ENCODE measurements at places on chromosomes 4 and X.
A peak's percentile ranks its signal among the peaks of the same experiment; 100 is the strongest.

DNA sequence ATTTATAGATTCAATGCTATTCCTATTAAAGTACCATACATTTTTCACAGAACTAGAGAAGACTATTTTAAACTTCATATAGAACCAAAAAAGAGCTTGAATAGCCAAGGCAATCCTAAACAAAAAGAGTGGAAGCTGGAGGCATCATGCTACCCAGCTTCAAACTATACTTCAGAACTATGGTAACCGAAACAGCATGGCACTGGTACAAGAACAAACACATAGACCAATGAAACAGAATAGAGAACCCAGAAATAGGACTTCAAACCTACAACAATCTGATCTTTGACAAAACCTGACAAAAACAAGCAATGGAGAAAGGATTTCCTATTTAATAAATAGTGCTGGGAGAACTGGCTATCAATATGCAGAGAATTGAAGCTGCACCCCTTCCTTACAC is 134.2 kb upstream of the PAQR3 start:
- no peak for DNase-seq

DNA sequence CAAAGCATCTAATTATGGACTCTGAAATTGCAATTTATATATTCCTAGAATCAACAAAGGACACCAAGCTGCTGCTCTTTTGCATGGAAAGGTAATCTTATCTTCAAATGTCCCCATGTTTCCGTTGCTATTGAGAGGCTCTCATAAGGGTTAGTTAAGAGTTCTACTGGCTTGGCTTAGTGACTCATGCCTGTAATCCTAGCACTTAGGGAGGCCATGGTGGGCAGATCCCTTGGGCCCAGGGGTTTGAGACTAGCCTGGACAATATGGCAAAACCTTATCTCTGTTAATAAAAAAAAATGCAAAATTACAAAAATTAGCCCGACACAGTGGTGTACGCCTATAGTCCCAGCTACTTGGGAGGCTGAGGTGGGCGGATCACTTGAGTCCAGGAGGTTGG is 93.4 kb upstream of the RAPGEF2 start:
- no peak for DNase-seq

GRCh38 chr4:114386637-114387233 is 211.9 kb upstream of the UGT8 start:
- peak; percentile 28 for DNase-seq

- DNase-seq = no peak
Measured at GRCh38 chrX:97995834-97996233, 1112.1 kb downstream of the RPA4 start.

DNA sequence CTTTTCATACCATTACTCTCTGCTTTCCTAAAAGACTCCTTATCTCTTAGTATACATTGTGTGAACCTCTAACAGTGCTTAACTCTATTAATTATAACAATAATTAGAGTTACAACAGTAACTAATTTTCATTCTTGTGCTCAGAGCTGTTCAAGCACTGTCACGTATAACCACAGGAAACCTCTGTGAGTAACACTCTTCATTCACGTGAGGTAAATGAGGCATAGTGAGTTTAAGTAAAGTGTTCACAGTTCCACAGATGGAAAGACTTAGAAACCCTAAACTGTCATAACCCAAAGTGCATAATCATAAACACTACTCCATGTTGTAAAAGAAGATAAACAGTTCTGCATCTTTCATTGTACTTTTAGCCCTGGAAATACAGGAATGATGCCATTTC is 222.4 kb downstream of the CCSER1 start:
- no peak for DNase-seq

DNA sequence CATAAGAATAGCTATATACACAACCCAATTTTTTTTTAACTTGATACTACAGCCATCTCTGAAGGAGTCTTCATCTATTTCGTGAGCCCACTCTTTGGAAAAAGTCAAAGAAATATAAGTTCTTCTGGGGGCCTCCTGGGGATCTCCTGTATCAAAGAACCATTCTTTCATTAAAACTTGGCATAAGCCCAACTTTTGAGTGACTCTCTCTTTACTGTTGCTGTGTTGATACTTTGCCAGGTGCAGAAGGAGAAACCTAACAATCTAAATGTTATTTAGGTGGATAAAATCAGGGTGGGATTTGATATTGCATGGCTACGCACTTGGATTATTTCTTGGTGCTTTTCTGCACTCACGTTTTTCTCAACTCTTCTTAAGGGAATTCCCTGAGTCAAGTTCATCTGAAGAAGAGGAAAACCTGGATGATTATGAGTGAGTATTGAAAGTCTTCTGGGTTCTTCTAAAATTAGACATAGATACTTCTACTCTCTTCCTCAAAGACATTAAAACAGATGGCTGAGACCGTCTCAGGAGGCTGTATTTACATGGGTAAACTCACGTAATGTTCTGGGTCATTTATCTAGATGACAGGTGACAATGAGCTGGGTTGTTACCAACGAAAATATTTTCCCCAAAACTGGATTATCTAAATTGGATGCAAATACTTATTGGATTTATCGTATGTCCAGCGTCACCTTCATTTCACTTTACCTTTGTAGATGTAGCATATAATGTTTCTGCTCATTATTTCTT is 25.2 kb downstream of the BMX start:
- no peak for DNase-seq

- DNase-seq = no peak
Measured at GRCh38 chr4:69818060-69818639, 41.8 kb downstream of the SULT1E1 start.

DNA sequence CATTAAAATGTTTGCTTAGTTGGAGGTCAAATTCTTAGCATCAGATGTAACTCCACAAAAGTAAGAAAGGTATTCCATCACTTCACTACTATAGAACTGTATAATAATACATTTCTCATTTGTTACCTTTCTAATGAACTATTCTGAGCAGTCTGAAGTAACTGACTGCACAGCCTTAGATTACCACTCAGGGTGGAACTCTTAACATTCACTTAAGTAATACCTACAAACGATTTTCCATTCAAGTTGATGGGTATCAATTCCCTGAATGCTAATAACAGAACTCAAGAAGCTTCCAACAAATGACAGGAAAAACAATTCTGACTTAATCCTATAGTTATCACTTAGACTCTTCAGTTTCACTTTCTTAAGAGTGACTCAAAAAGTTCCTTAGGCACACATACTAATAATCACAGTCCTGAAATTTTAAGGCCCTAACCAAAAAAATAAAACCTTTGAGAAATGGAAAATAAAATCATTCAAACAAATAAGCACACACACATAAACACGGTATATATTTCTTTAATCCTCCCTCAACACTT is 20.9 kb downstream of the HNRNPD start:
- DNase-seq = no peak

- no peak for DNase-seq
Measured at GRCh38 chr4:3671571-3672464, 94.4 kb upstream of the ADRA2C start.

GRCh38 chrX:103373581-103373980 is 2.8 kb upstream of the BEX3 start:
- no peak for DNase-seq

- DNase-seq = no peak
Measured at GRCh38 chrX:129590596-129590995, 50.5 kb downstream of the OCRL start.

DNA sequence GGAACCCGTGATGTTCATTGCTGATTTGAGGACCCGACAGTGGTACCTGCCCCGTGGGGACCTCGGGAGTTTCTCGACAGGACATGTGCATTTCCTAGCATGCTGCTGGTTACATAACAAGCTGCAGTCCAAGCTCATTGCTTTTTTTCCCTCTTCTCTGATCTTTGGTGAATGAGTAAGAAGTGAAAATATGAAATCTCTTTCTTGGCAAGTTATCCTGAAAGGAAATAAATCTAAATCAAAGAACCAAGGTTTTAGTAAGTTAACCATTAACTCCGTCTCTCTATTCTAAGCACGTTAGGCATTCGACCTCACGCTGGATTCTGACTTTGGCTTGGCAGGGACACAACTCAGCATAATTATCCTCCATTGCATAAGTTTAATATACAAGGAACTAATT is 86.6 kb downstream of the STK32B start:
- no peak for DNase-seq

DNA sequence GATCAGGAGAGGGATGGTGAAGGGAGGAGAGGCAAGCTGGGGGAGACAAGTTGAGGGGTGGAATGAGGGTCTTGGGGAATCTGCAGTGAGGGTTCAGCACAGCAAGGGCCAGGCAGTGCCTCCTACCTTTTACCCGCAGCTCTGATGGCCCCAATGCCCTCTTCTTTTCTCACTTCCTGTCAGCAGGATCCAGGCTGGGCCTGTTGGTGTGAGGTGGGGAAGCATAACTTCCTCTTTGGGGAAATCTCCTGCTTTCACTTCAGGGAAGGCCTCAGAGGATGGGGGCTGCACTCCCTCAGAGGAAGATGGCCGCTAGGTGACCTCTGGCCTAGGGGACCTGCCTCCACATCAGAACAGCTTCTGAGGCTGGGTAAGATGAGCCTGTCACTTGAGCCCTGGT is 36.5 kb downstream of the EFNB1 start:
- DNase-seq = no peak

DNA sequence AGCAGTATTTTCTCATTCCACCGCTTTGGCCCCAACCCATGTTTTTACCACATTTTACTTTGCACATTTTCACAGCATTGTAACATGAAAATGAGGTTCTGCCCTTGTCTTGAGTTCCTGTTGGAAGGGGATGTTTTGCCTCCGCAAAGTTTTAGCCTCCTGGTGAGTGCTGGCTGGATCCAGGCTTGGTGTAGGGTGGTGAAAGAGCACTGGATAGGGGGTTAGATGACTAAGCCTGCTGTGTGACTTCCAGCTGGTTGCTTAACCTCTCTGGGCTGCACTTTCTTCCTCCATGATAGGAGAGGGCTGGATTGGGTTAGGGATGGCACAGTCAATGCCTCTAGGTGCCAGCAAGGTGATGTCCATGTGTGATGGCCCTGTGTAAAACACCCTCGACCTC is 28.9 kb downstream of the CYTL1 start:
- DNase-seq = no peak

DNA sequence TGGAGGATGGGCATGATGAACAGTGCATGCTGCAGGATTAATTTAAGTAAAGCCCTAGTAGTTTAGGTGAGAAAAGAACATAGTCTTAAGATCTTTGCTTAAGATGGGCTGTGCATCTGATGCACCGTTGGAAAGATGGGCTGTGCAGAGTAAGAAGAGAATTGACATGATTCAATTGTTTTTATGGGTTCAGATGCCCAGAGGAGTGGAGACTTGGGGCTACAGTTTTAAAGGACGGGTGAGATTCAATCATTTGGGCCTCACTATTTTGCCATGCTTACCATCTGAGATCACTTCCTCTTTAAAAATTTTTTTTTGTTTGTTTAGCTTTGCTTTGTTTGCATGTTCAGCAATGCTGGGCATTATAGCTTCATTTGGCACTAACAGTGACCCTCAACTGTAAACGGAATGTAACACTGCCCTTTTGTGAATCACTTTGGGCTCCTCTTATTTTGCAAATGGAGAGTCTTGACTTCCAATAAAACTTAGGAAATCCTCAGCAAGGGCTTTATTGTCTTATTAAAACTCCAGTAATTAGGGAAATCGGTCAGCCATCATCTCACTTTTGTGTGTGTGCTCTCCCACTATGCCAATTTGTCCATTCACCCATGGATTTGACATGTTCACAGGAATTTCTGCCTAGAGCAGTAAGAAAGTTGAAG is 216.1 kb upstream of the TLL1 start:
- no peak for DNase-seq

- DNase-seq = no peak
Measured at GRCh38 chr4:108036213-108036612, 46.5 kb downstream of the HADH start.

- no peak for DNase-seq
Measured at GRCh38 chr4:146178126-146178525, 2.6 kb downstream of the LSM6 start.

DNA sequence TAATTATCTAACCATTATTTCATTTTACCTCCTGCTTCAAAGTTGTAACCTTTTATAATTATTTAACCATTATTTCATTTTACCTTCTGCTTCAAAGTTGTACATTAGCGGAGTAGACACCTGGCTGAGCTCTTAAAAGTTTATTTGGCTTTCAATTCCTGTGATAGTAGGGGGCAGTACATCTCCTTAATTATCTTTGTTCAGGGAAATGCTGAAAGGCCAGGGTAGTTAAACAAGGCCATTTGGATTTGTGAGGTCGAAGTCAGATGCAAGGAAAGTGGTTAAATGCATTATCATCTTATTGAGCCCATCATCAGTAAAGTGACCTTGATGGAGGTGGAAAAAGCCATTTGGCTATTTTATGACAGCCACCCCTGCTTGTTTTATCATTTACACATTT is 210.6 kb downstream of the TENM3 start:
- DNase-seq = no peak

DNA sequence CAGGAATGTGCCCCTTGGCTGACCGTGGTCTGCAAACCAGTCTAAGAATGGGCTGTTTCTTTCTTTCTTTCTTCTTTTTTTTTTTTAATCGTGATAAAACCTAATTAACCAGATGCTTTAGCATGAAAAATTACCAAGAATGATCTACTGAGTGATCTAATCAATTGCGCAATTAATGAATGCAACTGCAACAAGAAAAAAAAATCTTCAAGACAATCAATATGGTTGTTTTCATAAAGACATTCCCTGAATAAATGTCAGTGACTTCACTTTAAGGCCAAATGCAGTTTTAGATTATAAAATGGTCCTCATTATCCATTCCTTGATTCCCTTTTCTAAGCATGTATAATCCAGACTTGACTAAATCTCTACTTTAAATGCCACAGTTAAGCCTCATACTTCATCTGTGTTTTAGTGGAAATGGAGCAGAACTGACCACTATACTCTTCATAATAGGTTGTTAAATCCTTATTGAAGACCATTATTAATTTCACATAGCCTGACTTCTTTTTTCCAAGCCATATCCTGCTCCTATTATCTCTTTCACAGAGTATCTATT is 51.6 kb upstream of the SETD7 start:
- no peak for DNase-seq

GRCh38 chrX:24877854-24878650 is 137.7 kb downstream of the ARX start:
- DNase-seq = no peak

DNA sequence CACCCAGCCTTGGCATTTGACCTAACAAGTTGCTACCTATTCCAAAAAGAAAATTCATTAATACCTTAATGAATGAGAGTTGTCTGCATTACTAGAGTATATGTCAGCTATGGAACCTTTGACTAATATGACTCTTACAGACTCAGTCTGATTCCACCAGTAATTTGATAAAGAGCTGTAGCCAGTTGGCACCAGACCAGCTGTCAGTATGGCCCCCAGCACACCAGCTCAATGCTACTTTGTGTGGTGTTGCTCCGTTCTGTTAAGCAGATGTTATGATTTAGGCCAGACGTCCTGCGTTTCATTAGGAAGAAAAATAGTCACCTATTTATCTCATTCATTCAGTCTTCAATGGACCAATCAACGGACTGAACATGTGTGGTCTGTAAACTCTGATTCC is 215.5 kb downstream of the TLL1 start:
- no peak for DNase-seq

- peak; percentile 35 for DNase-seq
Measured at GRCh38 chr4:41693629-41694028, 54.9 kb downstream of the PHOX2B start.

All from EL (cell line).